ENCODE measurements at places on chromosomes 1 and 21.

DNA sequence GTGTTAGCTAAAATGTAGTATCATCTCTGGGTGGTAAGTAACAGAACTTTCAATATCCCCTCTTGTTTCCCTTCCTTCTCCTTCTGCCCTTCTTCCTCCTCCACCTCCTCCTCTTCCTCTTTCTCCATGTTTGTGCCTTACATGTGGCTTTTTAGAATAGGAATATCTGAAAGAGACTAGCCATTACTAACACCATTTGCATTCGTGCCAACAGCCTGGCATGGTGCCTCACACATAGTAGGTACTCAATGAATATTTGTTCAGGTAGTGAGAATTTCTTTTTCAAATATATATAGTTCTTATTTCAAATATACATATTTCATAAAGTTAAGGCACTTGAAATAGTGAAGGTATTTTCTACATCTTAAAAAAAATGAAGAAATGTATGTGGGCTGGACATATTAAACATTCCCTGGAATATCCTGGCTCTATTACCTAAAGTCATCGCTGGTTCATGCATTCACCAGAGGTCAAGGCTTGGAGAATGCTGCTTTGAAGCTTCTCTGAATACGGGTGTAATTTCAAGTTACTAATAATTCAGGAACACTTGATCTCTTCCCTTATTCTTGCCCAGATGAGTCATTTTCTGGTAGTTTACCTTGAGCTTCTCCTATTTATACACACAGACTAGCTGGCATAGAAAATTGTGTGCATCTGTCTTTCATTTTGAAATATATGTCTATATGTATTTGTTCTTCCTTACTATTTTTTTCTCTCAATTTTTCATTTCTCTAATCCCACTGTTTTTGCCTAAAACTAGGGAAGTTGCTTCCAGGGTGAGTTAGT, 319.4 kb downstream of the TGFB2 start:
- DNase-seq, result no peak

DNA sequence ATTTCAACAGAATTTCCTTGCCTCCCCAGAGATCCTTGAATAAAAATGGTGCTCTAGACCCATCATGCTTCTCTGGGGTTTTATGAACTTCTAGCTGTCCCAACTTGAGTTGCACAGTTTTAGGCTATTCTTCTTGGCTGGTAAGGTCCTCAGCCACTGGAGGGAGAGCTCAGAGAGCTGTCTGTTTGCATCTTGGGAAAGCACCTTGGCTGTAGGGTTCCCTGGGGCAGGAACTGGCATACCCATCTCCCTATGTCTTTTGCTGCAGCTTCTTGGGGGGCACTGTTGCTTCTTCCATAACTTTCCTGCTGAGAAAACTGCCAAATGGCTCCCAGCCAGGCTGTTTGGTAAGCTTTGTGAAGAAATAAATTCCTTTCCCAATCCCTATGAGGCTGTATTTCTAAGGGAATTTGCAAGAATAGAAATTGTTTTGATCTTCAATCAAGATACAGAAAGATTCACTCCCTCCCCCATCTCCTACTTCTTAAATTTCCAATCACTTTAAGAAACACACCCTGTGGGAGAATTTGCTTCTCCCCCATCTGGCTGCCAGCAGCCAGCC, 8.2 kb upstream of the FMOD start:
- no peak for DNase-seq

DNA sequence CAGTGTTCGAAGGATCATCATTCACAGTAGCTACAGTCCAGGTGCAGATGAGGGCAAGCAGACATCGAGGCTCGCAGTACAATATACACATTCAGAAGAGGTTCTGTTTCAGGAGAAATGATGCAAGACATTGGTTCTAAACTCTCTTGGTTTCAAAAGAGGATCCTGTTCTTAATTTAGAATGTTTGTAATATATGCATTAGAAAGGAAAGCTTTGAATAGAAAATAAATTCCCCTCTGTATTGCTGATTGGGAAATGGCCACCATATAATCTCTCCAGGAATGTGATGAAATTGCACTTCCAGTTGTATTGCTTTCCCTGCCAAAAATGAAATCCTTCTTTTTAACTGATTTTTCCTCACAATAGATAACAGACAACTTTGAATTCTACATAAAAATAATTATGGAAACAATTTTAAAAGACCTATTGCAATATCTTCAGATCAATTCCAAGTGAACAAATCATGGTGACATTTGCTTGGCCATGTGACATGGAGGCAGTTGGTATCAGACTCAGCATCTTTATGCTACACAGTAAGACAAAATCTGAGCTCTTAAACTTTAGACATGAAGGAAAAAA, 27.6 kb upstream of the SIPA1L2 start:
- no peak for DNase-seq

- no peak for DNase-seq
These were observed 838.2 kb upstream of the B3GALT2 start for GRCh38 chr1:194024659-194025058.

DNA sequence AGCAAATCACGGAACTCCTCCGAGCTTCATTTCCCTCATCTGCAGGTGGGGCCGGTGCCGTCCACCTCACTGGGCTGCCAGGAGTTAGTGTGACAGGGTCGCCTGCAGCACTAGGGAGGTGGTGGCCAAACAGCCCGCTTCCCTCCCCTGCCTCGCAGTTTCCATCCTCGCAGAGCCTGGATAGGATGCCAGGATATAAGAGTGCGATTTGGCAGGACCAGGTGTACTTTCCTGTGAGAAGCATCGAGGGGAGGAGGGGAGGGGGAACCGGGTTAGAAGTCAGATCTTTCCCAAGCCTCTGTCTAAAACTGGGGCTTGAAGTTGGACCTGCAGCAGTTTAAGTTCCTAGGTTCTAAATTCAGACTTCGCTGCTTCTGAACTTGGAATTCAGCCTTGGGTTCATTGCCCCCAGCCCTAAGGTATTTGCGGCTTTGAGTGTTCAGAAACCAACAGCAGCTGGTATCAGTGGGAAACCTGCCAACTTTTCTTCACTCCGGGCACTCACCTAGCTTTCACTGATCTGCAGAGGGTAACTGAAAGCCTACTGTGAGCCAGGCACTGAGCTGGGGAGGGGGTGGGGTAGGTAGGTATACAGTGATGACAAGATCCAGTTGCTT, 1.7 kb upstream of the JUN start:
- peak; percentile 45 for DNase-seq

DNA sequence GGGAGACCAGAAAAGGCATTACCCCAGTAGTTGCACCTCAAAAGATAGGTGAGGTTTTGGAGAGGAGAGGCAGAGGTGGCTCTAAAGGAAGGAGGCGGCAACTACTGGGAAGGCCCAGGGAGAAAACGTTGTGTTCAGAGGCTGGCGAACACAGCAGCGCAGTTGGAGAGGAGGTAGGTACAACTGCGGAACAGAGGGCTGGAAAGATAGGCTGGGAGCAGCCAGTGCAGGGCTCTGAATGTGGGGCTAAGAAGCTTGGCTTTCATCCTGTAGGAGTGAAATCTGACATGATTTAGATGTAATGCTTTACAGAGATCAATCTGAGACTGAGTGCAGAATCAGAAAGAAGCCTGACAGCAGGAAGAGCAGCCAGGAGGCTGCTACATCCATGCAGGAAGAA, 13.0 kb downstream of the RIMS3 start:
- DNase-seq, result no peak

- DNase-seq, result no peak
These were observed 64.4 kb downstream of the MAP3K7CL start for GRCh38 chr21:29194847-29195246.

DNA sequence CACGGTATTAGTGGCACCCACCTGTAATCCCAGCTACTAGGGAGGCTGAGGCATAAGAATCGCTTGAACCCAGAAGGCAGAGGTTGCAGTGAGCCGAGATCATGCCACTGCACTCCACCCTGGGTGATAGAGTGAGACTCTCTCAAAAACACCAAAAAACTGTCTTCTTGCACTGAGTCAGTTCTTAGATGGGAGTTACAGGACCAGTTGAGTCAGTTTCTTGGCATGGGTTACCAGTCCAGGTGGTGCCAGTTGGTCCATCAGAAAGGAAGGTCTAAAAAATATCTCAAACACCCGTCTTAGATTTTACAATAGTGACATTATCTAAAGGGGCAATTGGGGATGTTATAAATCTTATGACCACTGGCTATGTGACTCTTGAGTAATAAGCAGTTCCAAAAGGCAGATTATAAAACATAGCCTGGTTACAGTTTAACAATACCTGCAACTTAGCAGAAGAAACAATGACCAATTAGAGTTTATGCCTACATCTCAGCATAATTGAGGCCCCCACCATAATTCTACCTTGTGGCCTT, 206.9 kb upstream of the FGGY start:
- no peak for DNase-seq

DNA sequence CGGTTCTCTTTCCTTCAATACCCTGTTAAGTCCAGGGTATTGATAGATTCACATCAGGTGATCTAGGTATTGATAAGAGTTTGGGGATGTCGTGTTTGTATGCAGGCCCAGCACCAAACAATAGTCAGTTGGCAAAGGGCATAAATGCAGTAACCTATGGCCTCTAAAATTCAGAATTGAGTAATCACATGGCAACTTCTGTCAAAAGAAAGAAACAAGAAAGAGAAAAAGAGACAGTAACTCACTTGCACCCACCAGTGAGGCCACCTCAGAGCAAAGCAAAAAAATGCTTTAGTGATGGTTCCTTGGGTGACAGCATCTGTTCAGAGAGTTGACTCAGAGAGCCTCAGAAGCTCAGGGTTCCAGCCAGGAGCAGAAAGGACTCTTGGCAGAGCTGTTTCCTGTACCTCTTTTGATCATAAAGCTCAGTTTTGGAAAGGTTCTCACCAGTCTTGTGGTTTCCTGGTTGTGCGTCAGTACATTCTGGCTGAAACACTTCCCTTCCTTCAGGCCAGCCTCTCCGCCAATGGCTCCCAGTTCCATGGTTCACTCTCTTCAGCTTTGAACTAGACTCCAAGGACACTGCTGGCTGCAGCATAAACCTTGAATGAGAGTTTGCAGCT, 70.1 kb upstream of the GORAB start:
- no peak for DNase-seq
